ENCODE measurements at places on chromosomes 2 and 18.

- no peak for DNase-seq
Measured at GRCh38 chr2:15448250-15448839, 112.8 kb downstream of the NBAS start.

- DNase-seq, result no peak
Measured at GRCh38 chr2:191246820-191247380, 1.7 kb downstream of the MYO1B start.

- DNase-seq, result no peak
Measured at GRCh38 chr18:23998018-23998417, 16.5 kb upstream of the TTC39C start.

- no peak for DNase-seq
Measured at GRCh38 chr2:41314511-41315070, 733.2 kb upstream of the PKDCC start.

- DNase-seq, result no peak
Measured at GRCh38 chr18:7155092-7155491, 37.5 kb upstream of the LAMA1 start.

DNA sequence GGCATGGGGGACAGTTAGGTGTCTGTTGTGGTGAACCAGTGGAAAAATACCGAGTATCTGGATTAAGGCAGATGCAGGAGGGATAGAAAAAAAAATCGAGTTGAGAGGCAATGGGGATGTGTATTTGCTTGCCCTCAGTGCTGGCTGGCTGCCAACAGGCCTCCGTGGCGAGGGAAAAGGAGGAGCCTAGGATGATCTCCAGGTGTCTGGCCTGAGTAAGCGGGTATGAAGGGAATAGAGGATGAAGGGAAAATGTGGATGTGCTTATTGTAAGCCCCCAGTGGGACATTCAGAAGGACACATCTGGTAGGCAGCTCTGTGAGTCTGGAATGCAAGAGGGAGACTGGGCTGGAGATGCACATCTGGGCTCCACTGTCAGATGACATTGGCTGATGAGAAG is 22.8 kb downstream of the KCNS3 start:
- DNase-seq, result no peak

DNA sequence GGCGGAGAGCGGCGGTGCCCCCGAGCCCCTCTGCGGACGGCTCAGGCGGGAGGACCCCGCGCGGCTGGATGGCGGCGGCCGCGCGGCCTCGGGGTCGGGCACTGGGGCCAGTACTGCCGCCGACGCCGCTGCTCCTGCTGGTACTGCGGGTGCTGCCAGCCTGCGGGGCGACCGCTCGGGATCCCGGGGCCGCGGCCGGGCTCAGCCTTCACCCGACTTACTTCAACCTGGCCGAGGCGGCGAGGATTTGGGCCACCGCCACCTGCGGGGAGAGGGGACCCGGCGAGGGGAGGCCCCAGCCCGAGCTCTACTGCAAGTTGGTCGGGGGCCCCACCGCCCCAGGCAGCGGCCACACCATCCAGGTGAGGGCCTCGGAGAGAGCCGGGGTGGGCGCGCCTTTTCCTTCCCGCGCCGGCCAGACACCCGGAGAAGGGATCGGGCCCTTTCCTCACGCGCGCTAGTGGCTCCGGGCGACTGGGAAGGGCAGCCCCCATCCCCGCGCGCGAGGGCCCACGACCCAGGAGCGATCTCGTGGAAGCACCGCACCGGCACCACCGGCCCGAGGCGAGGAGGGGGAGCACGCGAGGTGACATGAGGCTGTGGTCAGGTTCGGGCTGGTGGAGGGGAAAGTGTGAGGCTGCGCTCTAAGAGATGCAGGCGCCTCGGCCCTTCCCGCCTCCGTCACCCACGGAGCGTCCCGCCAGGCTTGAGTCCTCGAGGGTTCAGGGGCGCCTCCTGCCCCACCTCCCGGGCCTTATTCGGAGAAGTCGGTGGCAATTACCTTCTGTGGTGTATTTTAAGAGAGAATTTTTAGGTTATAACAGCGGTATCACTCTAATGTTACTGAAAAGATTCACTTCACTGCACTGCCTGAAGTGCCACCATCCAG is 607 bp downstream of the LAMA3 start:
- DNase-seq, result no peak

DNA sequence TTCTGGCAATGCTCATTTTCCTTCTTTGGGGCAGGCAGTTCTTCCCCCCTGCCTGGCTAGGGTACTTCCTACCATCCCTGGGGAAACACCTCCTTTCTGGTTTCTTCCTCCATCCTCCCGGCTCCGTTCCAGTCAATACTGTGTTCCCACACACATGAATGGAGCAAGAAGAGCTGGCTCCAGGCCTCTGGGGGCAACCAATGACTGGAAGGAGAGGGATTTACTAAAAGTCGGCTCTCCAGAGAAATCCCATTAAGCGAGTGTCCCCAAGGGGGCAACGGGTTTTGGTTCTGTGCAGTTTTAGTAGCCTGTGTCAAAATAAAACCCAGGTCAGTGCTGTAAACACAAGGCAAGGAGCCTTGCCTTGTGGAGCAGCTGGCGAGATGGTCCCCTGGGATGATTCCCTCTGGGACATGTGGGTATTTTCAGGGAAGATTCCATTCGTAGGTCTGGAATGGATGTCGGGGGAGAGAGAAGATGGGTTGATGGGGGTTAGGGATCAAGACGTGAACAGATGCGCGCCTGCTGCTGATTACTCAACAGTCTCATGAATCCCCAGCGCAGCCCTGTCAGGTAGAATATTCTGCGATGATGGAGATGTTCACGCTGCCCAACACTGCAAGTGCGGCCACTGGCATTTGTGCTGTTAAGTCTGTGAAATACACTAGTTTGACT is 32.0 kb downstream of the EMILIN2 start:
- DNase-seq, result no peak

DNA sequence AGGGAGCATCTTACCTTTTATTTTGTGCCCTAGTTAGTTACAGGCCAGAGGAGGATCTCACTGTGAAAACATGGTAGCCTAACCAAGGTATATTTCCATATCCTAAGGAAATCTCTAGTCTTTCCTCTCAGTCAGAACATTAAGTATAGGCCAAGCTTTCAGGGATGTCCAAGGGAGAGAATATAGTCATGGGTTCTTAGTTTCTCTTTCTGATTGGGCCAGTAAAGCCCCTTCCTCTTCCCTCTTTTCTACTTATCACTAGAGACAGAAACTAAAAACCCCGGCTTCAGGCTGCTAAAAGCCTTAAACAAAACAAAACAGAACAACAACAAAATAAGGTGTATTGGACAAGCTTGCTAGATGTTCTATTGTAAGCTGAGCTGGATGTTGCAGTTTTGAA is 44.3 kb upstream of the TNFRSF11A start:
- no peak for DNase-seq

GRCh38 chr2:161915121-161915520 is 158.9 kb downstream of the DPP4 start:
- DNase-seq, result no peak

DNA sequence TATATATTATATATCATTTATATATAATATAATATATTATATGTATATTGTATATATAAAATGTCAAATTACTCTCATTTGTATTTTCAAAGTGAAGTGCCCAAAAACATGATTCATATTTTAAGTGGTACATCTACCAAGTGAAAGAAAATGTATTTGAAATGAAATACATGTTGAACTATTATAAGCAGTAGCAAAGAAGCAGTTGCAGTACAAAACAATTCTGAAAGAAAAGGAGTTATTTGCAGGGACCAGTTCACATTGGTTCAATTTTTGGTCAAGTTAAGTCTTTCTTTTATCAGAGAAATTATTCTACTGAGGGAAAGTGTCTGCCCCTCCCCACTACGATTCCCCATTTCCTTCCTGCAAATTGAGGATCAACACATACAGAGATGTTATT is 51.9 kb downstream of the APLF start:
- no peak for DNase-seq

- no peak for DNase-seq
Measured at GRCh38 chr2:181876614-181877063, 14.9 kb upstream of the ITPRID2 start.

DNA sequence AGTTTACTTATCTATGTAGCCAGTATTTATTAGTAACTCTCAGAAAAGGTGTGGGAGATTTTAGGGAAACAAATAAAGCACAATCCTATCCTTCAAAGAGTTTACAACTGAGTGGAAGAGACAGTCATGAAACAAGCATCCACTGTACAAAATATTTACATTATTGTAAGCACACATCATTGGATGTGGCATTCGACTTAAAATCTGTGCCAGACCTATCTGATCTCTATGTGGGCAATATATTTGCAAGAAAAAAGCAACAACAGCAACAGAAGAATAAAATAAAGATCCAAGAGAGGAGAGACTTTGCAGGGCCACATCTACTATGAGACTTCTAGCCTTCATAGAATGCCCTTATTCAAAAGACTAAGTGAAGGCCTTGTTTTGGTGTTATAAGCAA is 882.1 kb upstream of the PIK3C3 start:
- no peak for DNase-seq

- DNase-seq, result peak; percentile 43
Measured at GRCh38 chr18:49728542-49728941, 84.8 kb downstream of the ACAA2 start.

GRCh38 chr2:113116100-113116958 is 11.1 kb upstream of the IL1RN start:
- no peak for DNase-seq

- no peak for DNase-seq
Measured at GRCh38 chr2:214104219-214104618, 306.6 kb upstream of the VWC2L start.

GRCh38 chr2:52852006-52852405 is 915.6 kb upstream of the CHAC2 start:
- no peak for DNase-seq

- no peak for DNase-seq
Measured at GRCh38 chr18:50313031-50313607, 25.6 kb upstream of the CXXC1 start.

DNA sequence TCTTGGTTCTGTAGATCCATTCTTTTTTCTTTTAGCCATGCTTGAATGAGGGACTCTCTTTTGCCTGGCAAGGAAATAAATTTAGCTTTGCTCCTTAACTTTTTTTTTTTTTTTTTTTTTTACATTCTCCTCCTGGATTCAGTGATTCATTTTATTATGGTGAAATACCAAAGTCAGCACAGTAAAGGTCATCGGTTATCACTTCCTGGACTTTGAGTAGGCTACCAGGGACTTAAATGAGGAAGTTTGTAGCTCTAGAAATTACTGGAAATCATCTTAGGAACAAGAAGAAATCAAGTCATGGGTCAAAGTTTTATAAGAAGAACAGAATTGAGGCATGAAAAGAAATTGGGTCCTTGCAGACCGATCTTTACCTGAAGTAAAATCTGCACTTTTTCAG is 75.0 kb downstream of the SOCS6 start:
- no peak for DNase-seq

- DNase-seq, result no peak
Measured at GRCh38 chr2:62297624-62298010, 101.7 kb downstream of the B3GNT2 start.

GRCh38 chr18:48616484-48617255 is 77.8 kb downstream of the CTIF start:
- DNase-seq, result no peak

DNA sequence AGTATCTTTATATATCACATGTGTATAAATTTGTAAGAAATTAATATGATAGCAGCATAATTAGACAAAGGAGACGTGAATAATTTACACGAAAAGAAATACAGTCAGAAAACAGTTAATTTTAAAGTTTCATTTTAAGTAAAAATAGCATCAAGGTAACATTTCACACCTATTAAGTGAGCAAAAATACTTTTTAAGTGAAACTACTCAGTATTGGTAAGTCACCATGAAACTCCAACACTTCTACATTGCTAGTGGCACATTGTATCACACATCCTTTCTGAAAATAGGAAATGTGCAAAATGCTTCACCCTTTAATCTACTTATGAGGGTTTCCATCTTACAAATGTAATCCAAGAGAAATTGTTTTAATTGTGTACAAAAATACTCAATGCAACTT is 287.9 kb upstream of the EPAS1 start:
- DNase-seq, result no peak

DNA sequence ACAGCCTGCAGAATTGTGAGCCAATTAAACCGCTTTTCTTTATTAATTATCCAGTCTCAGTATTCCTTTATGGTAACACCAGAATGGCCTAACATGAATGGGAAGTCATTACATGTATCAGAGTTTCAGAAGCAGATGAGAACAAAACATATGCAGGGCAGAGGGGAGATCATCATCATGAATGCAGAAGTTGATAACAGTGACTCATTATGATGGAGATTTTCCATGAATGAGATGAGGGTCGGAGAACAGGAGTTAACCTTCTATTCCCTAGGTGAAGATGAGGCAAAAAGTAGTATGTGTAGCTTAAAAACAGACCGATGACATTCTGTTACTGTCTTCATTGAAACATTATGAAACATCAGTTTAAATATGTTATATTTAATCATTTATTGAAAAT is 59.5 kb upstream of the PPM1B start:
- no peak for DNase-seq

- no peak for DNase-seq
Measured at GRCh38 chr2:27823569-27823968, 52.0 kb downstream of the MRPL33 start.
